GM04504 (cell line): ENCODE measurements at places on chromosomes 7 and 10.

DNA sequence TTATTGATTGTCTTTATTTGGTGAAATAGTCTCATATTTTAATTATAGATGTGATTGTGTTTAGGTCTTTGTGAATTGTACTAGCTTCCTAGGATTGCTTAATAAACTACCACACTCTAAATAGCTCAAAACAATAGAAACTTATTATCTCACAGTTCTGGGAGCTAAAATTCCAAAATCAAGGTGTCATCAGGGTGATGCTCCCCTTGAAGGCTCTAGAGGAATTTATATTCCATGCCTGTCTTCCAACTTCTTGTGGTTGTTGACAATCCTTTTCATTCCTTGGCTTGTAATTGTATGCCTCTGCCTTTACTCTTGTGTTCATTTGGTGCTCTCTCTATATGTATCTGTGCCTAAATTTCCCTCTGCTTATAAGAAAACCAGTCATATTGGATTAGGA, 155.3 kb upstream of the AKR1E2 start:
- DNase-seq = no peak

DNA sequence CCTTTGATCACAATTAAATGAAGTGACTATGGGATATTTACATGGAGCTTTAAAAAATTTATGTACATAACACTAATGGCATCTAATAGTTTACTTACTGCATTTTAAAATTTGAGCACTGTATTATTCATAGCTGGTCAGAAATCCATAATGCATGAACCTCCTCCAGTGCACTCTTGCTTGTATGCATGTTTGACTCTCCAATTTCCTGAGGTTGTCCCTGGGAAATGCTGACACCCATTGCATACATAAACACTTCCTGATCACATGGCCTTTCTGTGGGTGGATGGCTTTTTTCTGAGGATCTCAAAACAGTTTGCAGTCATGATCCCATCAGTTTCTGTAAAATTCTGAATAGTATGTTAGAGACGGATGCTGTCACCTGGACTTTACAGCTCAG, 577.8 kb downstream of the REEP3 start:
- no peak for DNase-seq

- no peak for DNase-seq
Measured at GRCh38 chr7:19410691-19411090, 265.5 kb upstream of the FERD3L start.

- no peak for DNase-seq
Measured at GRCh38 chr10:80488539-80489066, 34.5 kb downstream of the TSPAN14 start.

- no peak for DNase-seq
Measured at GRCh38 chr7:56062382-56062781, 1.7 kb upstream of the SUMF2 start.

DNA sequence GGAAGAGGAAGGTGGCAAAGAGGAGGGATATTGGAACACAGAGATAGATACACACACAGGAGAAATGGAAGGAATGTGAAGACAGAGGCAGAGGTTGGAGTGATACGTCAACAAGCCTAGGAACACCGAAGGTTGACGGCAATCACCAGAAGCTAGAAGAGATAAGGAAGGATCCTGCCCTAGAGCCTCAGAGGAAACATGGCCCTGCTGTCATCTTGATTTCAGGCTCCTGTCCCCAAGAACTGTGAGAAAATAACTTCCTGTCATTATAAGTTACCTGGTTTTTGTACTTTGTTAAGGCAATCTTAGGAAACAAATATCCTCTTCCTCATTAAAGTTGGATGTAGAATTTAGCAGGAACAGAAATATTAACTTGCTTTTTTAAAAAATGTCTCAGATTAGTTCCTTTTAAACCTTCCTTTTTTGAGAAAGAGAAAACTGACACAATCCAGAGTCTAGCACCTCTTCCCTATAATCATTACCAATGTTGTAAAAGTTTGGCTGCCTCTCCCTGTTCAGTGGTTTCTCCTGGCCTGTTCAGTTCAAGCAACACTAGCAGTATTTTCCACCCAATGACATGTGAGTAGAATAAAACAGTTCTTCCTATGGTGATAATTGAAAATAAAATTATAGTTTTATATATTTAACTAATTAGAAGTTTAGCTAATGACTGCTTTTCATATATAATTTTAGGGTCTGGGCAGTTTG, 28.8 kb upstream of the GNAI1 start:
- no peak for DNase-seq
